ENCODE measurements at places on chromosomes 1 and 21.

- no peak for DNase-seq
Observed at GRCh38 chr1:29243023-29243870, 6.9 kb downstream of the PTPRU start.

- DNase-seq: no peak
Observed at GRCh38 chr1:228830954-228831481, 95.7 kb downstream of the RHOU start.

- no peak for DNase-seq
Observed at GRCh38 chr1:76290271-76290670, 215.7 kb downstream of the ST6GALNAC3 start.

GRCh38 chr1:2318314-2319278, 72.8 kb downstream of the MORN1 start:
- DNase-seq: no peak

DNA sequence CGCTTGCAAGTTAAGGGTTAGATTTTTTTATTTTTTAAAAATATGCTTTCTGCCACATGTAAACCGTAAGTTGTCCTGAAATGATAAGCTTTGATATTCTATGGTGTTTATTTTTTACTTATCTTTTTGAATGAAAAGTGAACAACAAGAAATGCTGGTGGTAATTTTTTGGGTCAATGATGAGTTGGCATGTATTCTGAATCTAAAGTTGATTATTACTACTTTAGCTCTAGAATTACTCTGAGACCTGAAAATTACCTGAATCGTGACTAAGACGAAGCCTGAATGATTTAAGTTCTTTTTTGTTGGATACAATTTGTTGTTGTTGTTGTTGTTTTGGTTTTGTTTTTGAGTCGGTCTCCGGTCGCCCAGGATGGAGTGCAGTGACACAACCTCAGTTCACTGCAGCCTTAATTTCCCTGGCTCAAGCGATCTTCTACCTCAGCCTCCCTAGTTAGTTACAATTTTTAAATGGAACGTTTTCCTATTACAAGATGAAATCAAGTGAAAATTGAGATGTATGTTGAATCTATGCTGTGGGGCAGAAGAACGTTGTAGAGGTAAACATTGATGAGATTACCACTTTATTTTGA, 941 bp downstream of the RABGGTB start:
- no peak for DNase-seq

GRCh38 chr1:40232444-40232843, 15.3 kb upstream of the TMCO2 start:
- peak; percentile 78 for DNase-seq

- peak; percentile 37 for DNase-seq
Observed at GRCh38 chr1:182392050-182393028, 749 bp upstream of the GLUL start.
